Neural crest cell (in vitro differentiated cells): ENCODE measurements at places on chromosomes 16 and 17.

GRCh38 chr17:57994436-57994835 lies 6.4 kb upstream of the VEZF1 start:
- peaks cover 4% of the 10 kb centered on the region for H3K27me3 ChIP-seq
- no peak for DNase-seq
- H3K36me3 ChIP-seq: peaks cover 3% of the 10 kb centered on the region
- H3K4me1 ChIP-seq: peaks cover 78% of the 10 kb centered on the region
- H3K27ac ChIP-seq: peak overlapping the region; percentile 24
- H3K4me3 ChIP-seq: peak overlapping the region; percentile 72

DNA sequence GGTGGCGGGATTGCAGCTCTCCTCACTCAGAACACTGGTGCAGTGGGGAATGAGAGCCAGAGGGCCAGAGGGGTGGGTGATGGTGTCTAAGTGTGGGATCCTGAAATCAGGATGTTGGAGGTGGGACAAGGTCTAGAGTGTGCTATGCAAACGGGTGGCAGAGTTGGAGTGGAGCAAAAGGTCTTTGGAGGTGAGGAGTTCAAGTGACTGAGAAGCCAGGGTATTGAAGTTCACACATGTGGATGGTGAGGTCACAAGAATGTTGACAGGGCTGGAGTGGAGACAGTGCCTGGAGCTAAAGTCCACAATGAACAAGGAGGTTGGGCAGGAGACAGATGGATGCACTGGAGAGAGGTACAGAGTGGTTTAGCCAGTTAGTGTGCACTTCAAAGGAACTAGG lies 38.3 kb upstream of the MAP3K14 start:
- no peaks in the 10 kb centered on the region for H3K36me3 ChIP-seq
- H3K4me1 ChIP-seq: peaks cover 5% of the 10 kb centered on the region
- no peak for DNase-seq
- H3K27ac ChIP-seq: no peak overlapping the region
- peaks cover 18% of the 10 kb centered on the region for H3K27me3 ChIP-seq

GRCh38 chr16:4640572-4641305 lies 16.1 kb downstream of the MGRN1 start:
- no peak overlapping the region for H3K27ac ChIP-seq
- DNase-seq: no peak
- H3K27me3 ChIP-seq: no peaks in the 10 kb centered on the region
- peaks cover 7% of the 10 kb centered on the region for H3K4me1 ChIP-seq
- no peaks in the 10 kb centered on the region for H3K36me3 ChIP-seq

- no peak overlapping the region for H3K4me3 ChIP-seq
- no peaks in the 10 kb centered on the region for H3K36me3 ChIP-seq
- no peaks in the 10 kb centered on the region for H3K4me1 ChIP-seq
- peaks cover 58% of the 10 kb centered on the region for H3K27me3 ChIP-seq
Observed at GRCh38 chr16:77165006-77165405, 26.0 kb upstream of the MON1B start.

DNA sequence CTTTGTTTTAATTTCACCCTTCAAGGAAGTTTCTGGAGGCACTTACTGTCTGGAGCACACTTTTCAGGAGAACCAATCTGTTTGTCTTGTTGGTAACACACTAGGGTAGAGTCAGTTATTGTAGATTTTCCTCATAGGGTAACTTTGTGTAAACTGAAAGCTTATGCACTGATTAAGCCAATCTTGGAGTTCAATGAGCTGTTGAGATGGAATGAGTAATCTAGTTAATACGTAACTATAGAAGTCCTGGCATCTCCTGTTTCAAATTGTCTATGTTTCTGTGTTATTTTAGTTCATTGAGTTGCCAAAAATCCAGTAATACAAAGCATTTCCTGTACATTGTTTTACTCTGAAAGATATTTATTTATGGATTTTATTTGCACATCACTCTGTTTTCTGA lies 111.6 kb upstream of the HAS3 start:
- no peak for DNase-seq
- H3K27me3 ChIP-seq: no peaks in the 10 kb centered on the region
- H3K36me3 ChIP-seq: peaks cover 4% of the 10 kb centered on the region
- no peak overlapping the region for H3K27ac ChIP-seq

- H3K4me3 ChIP-seq: no peak overlapping the region
- H3K27ac ChIP-seq: no peak overlapping the region
- peaks cover 10% of the 10 kb centered on the region for H3K4me1 ChIP-seq
- DNase-seq: no peak
Observed at GRCh38 chr17:79002796-79003593, 6.6 kb downstream of the CANT1 start.

GRCh38 chr17:80891397-80892018 lies 100.1 kb upstream of the CHMP6 start:
- H3K27ac ChIP-seq: peak overlapping the region; percentile 57
- H3K36me3 ChIP-seq: no peaks in the 10 kb centered on the region
- DNase-seq: no peak
- H3K4me1 ChIP-seq: peaks cover 6% of the 10 kb centered on the region
- H3K27me3 ChIP-seq: no peaks in the 10 kb centered on the region

DNA sequence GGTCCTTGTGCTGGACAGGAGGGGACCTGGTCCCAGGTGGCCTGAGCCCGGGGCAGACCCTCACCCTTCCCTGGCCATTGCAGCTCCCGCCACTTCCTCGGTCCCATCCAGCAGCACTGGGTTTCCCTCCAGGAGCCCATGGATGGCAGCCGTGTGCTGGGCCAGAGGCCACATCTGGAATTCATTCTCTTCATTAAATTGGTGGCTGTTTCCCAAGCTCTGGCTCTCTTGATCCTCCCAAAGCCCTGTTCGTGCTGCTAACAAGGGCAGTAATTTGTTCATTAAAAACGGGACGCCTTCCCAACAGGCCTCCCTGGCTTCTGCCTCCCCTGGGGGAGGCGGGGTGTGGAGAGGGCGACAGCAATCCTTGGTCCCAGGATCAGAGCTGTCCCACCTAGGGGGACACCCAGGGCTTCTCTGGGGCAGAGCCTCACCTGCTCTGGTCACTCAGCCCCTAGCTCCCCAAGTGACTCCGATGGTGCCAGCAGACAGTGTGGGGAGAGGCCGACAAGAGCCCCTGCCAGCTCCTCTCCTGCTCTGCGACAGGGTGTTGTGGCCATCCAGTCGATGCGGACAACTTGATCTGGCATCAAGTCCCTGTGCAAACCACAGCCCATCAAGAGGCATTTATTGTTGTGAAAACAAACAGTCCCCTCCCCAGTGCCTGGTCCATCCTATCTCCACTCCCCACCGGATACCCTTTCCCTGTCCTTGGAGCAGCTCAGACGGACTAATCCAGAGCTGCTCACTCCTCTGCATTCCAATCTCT lies 44.0 kb downstream of the SDK2 start:
- H3K4me1 ChIP-seq: peaks cover 35% of the 10 kb centered on the region
- no peaks in the 10 kb centered on the region for H3K27me3 ChIP-seq
- H3K36me3 ChIP-seq: peaks cover 9% of the 10 kb centered on the region
- no peak overlapping the region for H3K4me3 ChIP-seq
- H3K27ac ChIP-seq: peak overlapping the region; percentile 27
- DNase-seq: no peak

GRCh38 chr16:75758215-75758614 lies 31.9 kb upstream of the CPHXL start:
- no peak overlapping the region for H3K4me3 ChIP-seq
- DNase-seq: no peak
- H3K4me1 ChIP-seq: no peaks in the 10 kb centered on the region
- no peak overlapping the region for H3K27ac ChIP-seq
